ENCODE measurements at places on chromosomes 7 and 10.
A peak's percentile ranks its signal among the peaks of the same experiment; 100 is the strongest.

- DNase-seq = no peak
Observed at GRCh38 chr10:44258019-44258418, 126.9 kb downstream of the CXCL12 start.

DNA sequence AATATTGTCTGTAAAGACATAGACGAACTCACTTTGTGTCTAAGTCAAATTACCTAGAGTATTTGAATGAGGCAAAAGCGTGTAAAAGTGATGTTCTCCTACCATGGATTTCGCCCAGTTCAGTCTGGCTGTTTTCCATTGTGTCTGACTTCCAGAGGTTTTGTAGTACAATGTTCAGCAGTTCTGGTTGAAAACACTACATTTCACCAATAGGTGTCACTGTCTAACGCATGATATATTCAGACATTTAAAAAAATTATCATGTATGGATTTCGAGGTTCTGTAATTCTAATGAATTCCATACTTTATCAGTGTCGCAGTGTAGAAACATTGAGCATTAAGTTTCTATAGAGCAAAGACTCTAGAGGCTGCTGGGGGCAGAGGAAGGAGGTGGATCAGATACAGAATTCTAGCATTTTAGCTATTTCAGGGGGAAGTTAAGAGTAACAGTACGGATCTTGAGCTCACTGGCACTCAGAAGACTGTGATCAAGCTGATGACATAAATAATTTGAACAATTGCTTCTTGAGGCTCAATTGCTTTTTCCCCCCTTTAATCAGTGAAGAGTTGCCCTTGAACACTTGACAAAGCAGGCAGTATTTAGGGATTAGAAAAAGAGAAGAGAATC, 196.9 kb upstream of the RHOBTB1 start:
- DNase-seq = peak; percentile 88

- DNase-seq = peak; percentile 15
Observed at GRCh38 chr7:114084472-114085312, 165.9 kb upstream of the PPP1R3A start.

DNA sequence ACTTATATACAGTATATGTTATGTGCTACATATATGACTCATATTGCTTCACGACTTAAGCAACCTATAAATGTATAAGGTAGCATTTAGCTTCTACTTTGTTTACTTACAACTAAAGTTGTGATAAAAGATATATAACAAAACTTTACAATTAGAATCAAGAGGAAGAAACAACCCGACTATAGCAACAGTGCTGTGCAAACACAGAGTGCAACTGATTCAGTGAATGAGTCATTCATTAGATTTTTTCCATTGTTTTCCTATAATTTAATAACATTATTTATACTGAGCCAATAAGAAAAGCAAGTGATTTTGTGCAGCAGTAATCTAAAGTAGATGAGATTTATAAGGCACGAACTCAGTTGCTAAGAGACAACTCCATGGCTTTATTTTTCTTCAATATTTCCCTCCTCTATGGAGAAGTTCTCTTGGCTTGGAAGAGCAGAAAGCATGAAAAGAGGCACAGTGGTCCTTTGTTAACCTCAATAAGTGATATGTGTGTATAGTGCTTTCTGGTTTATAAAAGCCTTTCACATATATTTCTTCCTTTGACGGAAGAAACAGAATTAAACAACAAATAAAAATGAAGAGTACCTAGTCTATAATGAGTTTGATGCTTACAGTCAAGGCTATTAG, 19.8 kb downstream of the CEP41 start:
- DNase-seq = peak; percentile 73

GRCh38 chr7:17046666-17047065, 164.9 kb upstream of the AGR3 start:
- DNase-seq = no peak

- no peak for DNase-seq
Observed at GRCh38 chr10:11516431-11516746, 95.1 kb downstream of the USP6NL start.

DNA sequence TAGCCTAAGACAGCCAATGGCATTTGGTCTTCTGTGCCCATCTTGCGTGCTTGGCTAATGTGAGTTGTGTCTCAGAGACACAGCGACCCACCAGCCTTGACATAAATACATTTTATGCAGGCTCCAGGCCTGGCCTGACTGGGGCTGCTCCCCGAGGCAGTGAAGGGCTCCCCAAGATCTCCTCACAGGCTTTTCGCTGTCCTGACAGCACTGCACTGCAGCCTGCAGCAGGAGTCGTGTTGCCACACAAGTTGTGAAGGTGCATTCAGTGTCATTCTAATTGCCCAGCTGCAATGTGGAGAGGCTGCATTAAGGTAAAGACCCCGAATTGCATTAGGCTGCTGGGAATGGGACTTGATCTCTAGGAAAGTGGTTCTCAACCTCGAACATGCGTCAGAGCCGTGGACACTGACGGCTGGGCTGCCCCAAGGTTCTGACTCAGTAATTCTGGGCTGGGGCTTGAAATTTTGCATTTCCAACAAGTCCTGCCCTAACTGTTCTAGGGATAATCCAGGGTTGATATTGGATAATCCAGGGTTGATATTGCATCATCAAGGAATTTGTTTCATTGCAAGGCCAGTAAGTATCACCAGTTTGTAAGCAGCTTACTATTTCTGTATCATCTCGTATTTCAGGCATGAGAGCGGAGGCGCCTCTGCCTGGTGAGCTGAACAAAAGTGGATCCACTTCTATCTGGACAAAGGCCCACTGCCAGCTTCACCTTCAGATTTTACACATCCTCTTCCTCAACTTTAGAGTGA, 108.7 kb upstream of the INSIG1 start:
- DNase-seq = no peak

- DNase-seq = no peak
Observed at GRCh38 chr7:52843436-52843835, 192.0 kb upstream of the POM121L12 start.

- no peak for DNase-seq
Observed at GRCh38 chr10:113017376-113017775, 67.3 kb downstream of the TCF7L2 start.

- no peak for DNase-seq
Observed at GRCh38 chr7:111324228-111324627, 233.3 kb downstream of the LRRN3 start.

GRCh38 chr10:43170491-43170890, 32.2 kb downstream of the CSGALNACT2 start:
- no peak for DNase-seq

- no peak for DNase-seq
Observed at GRCh38 chr7:29881724-29882123, 75.4 kb downstream of the WIPF3 start.

DNA sequence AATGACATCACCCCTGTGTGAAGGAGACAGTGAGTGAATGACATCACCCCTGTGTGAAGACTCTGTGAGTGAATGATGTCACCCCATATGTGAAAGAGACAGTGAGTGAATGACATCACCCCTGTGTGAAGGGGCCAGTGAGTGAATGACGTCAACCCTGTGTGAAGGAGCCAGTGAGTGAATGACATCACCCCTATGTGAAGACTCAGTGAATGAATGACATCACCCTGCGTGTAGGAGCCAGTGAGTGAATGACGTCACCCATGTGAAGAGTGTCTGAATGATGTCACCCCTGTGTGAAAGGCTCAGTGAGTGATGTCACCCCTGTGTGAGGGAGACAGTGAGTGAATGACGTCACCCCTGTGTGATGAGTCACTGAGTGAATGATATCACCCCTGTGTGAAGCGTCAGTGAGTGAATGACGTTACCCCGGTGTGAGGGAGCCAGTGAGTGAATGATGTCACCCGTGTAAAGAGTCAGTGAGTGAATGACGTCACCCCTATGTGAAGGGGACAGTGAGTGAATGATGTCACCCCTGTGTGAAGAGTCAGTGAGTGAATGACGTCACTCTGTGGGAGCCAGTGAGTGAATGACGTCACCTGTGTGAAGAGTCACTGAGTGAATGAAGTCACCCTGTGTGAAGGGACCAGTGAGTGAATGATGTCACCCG, 478.1 kb downstream of the PTPRN2 start:
- no peak for DNase-seq

DNA sequence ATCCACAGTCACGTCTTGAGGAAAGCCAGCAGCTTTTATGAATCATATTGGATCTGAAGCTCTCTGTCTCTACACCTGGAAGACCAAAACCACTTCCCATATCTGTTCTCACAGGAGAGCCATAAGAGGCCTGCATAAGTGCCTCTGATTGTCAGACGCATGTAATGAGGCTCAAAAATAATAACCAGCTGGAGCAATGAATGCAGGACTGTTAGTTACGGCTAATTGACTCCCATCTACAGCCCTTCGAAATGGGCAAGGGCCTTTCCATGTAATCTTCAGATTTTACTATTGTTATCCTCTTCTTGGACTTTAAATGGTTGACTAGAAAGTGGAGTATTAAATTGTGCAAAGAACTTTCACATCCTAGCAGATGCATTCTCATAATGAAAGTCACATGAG, 4.4 kb upstream of the SEMA3C start:
- no peak for DNase-seq

DNA sequence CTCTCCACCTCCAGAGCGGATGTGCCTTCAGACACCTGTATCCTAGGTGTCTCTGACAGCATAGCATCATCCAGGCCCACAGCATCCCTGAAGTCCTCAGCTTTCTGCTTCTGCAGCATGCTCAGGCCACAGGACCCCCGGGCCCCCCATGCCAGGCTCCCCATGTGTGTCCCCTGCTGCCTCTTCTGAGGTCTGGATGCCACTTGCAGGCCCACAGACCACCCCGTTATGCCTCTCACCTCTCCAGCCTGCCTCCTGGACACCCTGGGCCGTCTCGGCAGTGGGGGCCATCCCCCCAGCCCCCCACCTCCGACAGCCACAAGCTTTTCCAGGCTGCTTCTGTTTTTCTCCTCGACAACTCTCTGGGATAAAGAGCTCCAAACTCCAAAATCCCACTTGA, 84.4 kb downstream of the WNT2 start:
- DNase-seq = no peak

DNA sequence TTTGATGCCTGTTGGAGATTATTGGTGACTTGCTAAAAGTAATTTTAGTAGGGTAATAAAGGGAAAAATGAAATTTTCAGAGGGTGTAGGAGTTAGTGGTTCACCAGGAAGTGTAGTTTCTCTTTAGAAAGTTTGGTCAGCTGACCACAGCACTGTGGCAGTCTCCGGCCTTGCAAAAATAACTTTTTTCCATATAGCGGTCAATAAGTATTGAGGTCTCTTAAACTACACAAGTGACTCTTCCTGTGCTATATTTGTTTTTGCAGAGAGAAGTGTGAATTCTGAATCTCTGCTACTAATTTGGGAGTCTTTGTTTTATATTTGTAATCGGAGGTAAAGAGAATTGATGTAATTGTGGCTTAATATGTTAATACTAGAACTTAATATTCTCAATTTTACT, 24.3 kb downstream of the PTPN12 start:
- no peak for DNase-seq

DNA sequence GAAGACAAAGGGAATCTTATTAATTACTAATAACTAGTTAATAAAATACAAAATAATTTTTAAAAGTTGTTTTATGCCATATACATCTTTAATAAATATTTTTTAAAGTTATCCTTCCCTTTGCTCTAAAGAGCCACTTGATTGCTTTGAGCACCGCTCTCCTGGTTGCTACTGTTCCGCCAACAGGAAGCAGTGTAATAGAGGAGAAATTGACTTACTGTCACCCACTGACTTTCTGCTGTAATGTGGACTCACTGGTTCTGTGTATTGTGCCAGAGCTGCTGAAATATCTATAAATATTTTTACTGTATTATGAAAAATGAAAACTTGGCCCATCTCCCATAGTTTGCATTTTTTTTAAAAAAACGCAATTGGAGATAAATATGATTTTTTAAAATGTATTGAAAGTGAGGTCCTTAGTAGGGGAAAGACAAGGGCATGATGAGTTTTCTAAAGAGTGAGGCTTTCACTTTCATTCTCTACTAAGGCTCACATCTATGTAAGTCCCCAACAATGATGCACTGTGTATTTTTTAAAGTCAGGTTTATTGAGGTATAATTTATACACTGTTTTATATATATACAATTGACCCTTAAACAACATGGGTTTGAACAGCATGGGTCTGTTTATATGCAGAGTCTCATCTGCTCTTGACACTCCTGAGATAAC, 100.5 kb downstream of the NPY start:
- no peak for DNase-seq

GRCh38 chr10:34291466-34292193, 523.5 kb downstream of the PARD3 start:
- DNase-seq = no peak

- DNase-seq = no peak
Observed at GRCh38 chr10:67852761-67853160, 14.8 kb upstream of the DNAJC12 start.

GRCh38 chr10:73758704-73759511, 14.7 kb downstream of the SEC24C start:
- no peak for DNase-seq

GRCh38 chr10:63825111-63825510, 303.9 kb downstream of the REEP3 start:
- DNase-seq = no peak

DNA sequence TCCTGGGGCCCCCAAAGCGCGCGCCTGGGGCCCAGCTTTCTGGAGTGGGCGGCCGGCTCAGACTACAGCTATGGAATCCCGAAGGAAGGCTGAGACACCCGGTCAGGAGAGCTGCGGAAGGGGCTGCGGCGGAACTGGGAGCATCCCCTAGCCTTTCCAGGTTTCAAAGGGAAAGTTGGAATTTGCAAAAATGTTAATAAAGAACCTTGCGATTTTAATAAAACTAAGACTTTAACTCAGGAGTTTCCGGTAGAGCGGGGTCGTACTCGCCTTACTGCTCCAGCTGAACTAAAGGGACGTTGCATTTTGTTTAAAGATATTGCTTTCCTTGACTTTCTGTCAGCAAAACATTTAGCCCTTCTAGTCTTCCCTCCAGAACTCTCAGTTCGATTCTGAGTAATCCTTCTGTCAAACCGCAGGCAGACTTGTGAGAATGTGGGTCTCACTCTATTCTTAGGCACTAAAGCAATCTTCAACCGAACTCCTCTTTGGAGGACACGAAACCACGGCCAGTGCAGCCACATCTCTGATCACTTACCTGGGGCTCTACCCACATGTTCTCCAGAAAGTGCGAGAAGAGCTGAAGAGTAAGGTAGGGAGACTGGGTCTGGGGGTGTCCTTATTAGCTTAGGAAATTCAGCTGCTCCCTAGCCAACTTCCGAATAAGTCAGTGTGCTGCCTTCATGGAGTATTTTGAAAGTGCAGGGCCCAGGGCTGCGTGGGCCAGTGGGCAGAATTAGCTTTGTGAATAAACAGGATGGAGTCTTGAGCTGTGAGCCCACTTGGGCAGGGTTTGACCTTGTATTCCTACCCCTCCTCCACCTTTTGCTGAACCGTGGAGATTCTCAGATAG, 1.9 kb downstream of the CYP26A1 start:
- no peak for DNase-seq

- peak; percentile 14 for DNase-seq
Observed at GRCh38 chr10:62244088-62244487, 24.6 kb downstream of the RTKN2 start.

DNA sequence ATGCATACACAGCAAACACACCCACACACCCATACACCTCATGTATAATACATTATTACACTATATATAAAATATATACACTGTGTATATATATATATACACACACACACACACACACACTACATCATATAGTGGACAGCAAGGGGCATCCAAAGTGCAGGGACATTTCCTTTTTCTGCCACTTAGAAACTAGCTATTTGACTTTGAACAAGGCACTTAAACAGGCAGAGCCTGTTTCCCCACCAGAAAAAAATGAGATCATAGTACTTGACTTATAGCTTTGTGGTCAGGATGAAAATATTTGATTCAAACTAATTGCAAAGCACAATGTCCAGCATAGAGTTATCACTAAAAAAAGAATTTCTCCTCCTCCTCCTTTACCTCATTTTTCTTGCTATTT, 254.3 kb upstream of the NPVF start:
- DNase-seq = no peak

GRCh38 chr10:124329941-124330340, 88.8 kb downstream of the OAT start:
- no peak for DNase-seq
